ENCODE measurements at places on chromosomes 13 and 19.
A peak's percentile ranks its signal among the peaks of the same experiment; 100 is the strongest.

DNA sequence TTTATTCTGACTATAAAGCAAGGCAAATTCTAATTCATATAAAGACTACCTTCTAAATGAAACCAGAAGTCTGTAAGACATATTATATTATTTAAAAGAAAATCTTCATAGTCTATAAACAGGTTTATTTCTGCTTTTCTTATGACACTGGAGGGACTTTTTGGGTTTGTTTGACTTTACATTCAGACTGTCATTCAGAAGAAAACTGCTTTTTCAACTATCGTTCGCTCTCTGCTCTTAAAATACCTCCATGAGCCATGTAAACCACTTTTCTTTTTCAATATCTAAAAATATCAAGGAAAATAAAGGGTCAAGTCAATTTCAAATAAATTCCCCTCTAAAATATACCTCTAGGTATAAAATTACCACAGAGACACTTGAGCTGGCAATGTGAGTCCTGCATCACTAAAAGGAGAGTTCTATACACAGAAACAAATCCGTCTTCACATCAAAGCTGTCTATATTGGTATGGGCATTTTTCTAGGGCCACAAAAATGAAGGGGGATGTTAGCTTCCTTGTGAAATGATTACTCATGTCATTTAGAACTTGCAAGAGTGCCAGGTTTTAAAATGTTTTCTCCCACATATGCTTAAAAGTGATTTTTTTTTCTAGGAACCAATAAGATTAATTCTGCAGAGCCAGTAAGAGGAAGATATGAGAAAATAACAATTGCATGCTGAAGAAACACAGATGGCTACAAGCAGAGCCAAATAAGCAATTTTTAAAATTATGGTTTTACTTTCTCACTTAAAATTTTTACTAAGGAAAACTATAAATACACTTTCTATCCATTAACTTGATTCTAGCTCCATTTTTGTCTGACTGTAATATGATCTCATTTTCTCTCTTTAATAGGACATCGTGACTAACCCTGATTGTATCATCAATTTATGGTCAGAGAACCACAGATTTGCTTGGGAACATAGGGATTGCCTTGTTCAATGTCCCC is 181.8 kb downstream of the TBC1D4 start:
- no peak for DNase-seq

- no peak for DNase-seq
Observed at GRCh38 chr19:55813906-55814305, 17.9 kb downstream of the NLRP11 start.

DNA sequence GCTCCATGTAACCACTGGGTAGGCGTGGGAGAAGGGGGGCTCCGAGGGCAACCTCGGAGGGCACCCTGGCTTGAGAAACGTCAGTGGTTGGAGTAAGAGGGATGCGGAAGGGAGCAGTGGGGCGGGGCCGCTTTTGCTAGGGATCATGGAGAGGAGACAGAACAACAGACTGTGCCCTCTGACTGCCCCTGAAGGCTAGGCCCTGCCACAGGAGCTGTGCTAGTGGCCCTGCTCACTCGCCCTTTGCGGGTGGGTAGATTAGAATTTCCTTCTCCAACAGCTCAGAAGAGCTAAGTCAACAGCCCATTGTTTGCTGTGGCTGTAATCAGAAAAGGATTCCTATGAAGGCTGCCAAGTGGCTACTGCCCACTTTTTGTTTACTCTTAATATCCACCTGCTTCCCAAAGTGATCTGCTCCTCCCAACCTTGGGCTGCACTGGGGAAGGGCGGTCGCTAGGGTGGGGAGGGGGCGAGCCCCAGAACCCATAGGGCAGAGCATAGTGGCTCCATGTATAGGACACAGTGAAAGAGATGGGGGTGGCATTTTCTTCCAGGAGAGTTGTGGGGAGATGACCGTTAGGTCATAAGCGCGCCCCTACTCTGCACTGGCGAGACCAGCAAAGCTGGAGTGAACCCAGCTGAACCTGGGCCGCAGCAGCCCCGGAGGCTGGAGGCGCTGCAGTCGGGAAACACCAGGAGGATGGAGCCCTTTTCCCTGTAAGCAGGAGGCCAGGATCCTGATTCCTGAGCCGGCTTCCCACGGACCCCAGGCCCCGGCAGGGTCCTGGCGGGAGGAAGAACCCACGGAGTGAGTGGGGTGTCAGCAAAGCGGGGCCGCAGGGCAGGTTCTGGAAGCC is 1.9 kb upstream of the C1QTNF9 start:
- DNase-seq: no peak

- peak; percentile 20 for DNase-seq
Observed at GRCh38 chr19:12331211-12331941, 2.1 kb downstream of the ZNF563 start.

- DNase-seq: no peak
Observed at GRCh38 chr13:113411216-113412023, 41.9 kb downstream of the ADPRHL1 start.

All from GF-D8 (cell line).